ENCODE measurements at places on chromosomes 12 and 14.
A peak's percentile ranks its signal among the peaks of the same experiment; 100 is the strongest.

DNA sequence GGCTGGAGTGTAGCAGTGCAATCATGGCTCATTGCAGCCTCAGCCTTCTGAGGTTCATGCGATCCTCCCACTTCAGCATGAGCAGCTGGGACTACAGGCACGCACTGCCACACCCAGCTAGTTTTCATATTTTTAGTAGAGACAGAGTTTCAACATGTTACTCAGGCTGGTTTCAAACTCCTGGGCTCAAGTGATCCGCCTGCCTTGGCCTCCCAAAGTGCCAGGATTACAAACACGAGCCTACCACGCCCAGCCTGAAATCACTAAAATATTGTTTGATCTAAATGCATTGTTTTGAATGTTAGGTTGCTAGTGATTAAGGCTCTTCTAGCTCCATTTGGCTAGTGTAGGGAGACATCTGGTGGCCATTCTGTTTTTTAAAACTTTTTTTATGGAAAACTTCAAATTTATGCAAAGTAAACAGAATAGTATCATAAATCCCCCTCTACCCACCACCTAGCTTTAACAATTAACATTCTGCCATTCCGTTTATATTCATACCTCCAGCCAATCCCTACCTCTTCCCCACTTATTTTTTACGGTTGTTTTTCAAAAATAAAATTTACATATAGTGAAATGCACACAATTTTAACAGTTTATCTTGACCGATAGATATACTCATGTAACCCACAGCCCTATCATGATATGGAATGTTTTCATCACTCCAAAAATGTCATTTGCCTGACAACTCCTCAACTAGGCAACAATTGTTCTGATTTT is 37.8 kb downstream of the MYO1H start:
- DNase-seq = no peak

GRCh38 chr14:21059842-21060613 is 2.4 kb downstream of the RNASE8 start:
- no peak for DNase-seq

- DNase-seq = no peak
Observed at GRCh38 chr12:6236641-6236940, 36.4 kb downstream of the CD9 start.

GRCh38 chr14:21102521-21103410 is 1.9 kb downstream of the TMEM253 start:
- no peak for DNase-seq

- peak; percentile 10 for DNase-seq
Observed at GRCh38 chr14:47365233-47365632, 310.2 kb downstream of the MDGA2 start.

GRCh38 chr14:33792720-33793368 is 158.0 kb downstream of the EGLN3 start:
- DNase-seq = peak; percentile 61

GRCh38 chr12:125687403-125687802 is 622.2 kb downstream of the AACS start:
- no peak for DNase-seq

- DNase-seq = peak; percentile 13
Observed at GRCh38 chr12:75720812-75721641, 209.6 kb upstream of the KRR1 start.

DNA sequence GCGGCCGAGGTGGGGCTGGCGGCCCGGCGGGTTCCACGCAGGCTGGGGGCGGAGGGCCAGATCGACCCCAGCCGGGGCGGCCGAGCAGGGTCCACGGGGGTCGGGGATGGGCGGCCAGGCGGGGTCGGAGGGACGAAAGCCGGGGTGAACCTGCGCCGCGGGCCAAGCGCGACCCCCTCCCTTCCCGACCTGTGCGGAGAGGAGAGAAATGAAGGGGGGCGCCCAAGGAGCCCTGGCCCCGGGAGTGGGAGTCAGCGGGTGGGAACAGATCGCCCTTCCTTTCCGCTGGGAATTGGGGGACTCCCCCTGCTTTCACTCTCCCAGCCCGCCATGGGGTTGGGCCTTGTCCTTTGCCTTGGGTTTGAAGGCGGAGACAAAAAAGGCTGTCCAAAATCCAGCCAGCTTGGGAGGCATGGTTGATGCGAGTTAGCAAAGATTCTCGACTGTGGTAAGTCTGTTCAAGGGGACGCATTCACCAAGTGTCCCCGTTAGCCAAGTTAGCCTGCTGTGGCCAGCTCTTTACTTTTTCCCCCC is 559 bp upstream of the CKAP4 start:
- DNase-seq = peak; percentile 23

DNA sequence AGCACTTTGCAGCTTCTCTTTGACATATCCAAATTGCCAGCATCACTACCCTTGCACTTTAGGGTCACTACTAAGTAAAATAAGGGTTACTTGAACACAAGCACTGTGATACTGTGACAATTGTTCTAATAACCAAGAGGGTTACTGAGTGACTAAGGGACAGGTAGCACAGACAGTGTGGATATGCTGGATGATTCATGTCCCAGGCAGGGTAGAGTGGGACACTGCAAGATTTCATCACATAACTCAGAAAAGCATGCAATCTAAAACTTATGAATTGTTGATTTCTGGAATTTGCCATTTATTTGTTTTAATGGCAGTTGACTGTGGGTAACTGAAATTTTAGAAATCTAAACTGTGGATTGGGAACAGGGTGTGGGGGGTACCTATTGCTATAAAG is 218.8 kb downstream of the KITLG start:
- DNase-seq = no peak

DNA sequence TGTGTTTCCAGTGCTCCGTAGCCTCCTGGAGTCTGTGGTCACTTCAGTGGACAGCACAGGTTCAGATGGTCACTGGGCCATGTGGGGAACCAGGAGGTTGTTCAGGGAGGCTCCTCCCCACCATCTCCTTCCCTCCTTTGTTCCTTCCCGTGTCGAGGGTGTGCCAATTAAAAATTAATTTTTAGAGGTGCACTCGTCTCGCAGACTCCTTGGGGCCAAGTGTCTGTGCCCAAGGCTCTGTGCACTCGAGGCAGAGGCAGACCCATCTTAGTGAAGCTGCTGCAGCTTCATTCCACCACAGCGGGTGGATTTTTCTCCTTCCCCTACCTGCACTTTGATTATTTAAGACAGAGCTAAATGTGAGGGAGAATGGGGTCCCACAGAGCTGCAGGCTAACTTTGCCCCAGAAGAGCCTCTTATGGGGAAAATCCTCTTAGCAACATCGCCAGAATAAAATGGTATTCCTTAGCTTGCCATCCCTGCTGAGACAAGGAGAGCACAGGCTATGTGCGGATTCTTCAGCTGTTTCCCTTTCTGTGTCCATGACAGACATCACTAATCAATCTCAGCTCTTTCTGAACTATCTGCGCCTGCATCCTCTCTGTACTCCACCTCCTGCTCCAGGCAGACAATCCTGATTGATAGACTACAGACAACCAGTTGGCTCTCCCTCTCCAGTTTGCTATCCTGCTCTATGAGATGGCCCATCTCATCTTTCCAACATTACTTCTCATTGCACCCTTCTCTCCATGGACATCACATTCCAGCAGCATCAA is 159.5 kb downstream of the VRK1 start:
- DNase-seq = no peak

DNA sequence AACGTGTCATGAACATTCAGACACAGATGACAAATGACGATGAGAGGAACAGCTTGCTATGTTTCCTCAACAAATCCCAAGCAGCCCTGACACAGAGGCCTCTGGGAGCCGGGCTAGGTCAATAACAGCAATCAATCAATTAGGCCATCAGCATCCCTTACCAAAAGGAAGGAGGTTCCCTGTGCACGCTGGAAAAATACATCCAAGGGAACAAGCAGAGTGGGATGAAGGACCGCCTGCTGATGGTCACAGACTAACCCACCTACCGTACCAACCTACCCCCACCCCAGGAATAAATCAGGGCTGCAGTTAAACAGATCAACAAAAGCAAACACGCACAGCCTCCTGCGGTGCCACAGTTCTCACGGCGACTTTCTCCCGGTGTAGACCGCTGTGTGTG is 265.1 kb upstream of the SFSWAP start:
- DNase-seq = no peak

- no peak for DNase-seq
Observed at GRCh38 chr14:73338551-73338950, 101.2 kb downstream of the PAPLN start.

- DNase-seq = no peak
Observed at GRCh38 chr14:91649930-91650329, 82.0 kb downstream of the CATSPERB start.

DNA sequence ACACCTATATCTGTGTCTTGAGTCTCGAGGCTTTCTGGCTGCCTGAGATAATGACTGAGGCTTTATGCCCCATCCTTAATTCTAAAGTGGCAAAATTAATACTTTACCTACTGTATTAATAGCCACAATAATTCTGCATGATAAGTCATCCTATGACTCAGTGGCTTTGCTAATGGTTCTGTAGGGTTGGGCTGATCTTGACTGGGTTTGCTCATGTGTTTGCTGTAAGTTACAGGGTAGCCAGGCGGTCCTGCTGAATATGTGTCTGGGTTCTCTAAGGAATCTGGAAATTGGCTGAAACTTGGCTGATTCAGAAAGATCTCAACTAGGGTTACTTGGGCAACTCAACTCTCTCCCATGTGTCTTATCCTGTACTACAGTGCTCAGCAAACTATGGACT is 21.7 kb downstream of the MGST1 start:
- DNase-seq = no peak

- DNase-seq = no peak
Observed at GRCh38 chr14:21320913-21321312, 41.0 kb downstream of the RPGRIP1 start.

- DNase-seq = no peak
Observed at GRCh38 chr14:91412939-91413338, 4.7 kb downstream of the CCDC88C start.

GRCh38 chr14:53147208-53147607 is 5.9 kb downstream of the DDHD1 start:
- DNase-seq = no peak

GRCh38 chr12:94873734-94874517 is 129.6 kb downstream of the NDUFA12 start:
- DNase-seq = no peak

DNA sequence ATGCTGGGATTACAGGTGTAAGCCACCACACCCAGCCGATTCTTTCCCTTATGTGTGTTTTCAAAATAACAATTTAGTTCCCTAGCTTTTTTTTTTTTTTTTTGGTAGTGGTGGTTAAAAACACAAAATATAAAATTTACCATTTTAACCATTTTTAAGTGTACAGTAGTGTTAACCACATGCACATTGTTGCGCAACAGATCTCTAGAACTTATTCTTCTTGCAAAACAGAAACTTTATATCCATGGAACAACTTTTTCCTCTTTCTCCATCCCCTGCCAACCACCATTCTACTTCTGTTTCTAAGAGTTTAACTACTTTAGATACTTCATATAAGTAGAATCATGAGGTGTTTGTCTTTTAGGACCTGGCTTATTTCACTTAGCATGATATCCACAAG is 1.1 kb upstream of the NDUFA12 start:
- DNase-seq = no peak

DNA sequence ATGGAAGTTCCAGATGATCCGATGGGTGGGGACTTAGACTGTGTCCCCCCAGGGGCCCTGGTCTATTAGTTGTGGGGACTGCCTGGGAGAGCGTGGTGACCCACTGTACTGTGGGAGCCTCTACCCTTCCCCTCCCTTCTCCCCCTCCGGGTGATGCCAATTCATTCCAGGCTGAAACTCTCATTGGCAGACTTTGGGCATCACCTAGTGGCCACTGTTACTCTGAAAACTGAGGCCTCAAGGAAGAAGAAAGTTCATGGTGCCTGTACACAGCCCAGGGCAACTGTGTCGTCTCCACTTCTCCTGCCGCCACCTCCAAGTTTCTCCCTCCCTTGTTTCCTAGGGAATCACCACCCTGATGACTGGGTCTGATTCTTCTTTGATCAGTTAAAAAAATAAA is 173.6 kb upstream of the ALG10B start:
- no peak for DNase-seq

- DNase-seq = no peak
Observed at GRCh38 chr12:1518591-1519516, 75.5 kb downstream of the FBXL14 start.

- no peak for DNase-seq
Observed at GRCh38 chr12:2574355-2574935, 220.3 kb upstream of the FKBP4 start.

DNA sequence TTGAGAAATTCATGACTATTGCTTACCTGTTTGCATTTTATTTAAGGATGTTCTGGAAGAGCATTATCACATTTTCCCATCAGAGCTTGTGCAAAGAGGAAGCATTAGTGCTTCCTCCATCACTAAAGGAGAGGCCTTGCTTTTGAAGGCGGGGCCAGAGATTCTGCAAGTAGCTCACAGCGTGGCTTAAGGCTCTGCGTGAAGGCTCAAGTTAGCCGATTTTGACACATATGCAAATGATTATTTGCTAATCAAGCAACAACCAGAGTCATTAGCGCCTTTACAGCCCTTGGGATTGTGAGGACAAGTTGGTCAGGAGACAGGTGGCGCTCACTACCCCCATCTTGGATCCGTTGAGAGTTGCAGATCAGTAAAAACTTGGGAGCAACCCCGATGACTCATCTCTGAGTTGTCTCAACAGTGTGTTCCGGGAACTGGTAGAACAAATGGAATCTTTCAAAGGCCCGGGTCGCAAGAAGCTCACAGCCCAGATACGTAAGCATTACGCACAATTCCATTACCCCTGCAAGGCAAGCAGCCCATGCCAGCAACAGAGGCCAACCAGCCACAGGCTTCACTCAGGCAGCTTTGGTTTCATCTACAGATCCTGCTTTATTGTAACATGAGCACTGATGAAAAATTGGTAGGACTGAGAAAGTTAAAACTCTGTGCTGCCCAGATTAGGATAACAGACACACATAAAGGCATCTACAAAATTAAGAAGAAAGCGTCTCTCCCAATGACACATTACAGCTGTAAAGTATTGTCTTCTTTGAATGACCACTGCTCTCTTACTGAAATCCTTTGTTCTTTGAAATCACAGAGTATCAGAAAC is 34.9 kb upstream of the SPTSSA start:
- peak; percentile 72 for DNase-seq

GRCh38 chr12:68065687-68066086 is 76.4 kb downstream of the IFNG-AS1 start:
- DNase-seq = no peak

DNA sequence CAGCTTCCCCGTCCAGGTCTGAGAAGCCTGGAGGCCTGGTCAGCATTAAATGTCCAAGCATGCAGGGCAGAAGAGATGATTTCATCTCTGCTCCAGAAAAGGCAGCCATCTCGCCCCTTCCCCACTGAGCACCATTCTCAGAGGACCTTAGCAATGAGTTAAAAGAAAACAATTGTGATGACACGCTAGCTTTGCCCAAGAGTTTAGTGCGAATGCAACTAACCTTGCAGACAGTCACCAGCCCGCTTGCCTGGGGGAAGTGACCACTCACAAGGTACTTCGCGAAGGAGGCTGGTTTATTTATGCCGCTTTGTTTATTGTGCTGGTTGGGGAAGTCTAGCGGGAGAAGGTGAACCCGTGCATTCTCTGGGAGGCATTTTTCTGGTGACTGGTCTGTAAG is 170.7 kb downstream of the RBM19 start:
- DNase-seq = no peak

- no peak for DNase-seq
Observed at GRCh38 chr12:67704071-67704470, 55.5 kb downstream of the DYRK2 start.

Data from occipital lobe (tissue), 3 donors.